ENCODE measurements at places on chromosomes 3 and 15. TPM values are rescaled to one million over a fixed set of nuclear protein-coding genes. Genes with fewer than 3 reads are reported as not detected.

GRCh38 chr3:69972672-69973071 lies 26.9 kb upstream of the SAMMSON start:
- no peak overlapping the region for H3K27ac ChIP-seq
- no peaks in the 10 kb centered on the region for H3K4me1 ChIP-seq
- DNase-seq = no peak
- H3K4me3 ChIP-seq = no peak overlapping the region
- no peaks in the 10 kb centered on the region for H3K36me3 ChIP-seq

GRCh38 chr3:23475446-23475845 lies 272.3 kb downstream of the UBE2E2 start:
- H3K27ac ChIP-seq = no peak overlapping the region
- no peaks in the 10 kb centered on the region for H3K27me3 ChIP-seq
- H3K4me1 ChIP-seq = peaks cover 25% of the 10 kb centered on the region

GRCh38 chr3:47705391-47705790 lies 76.3 kb downstream of the SMARCC1 start:
- DNase-seq = no peak
- H3K27me3 ChIP-seq = no peaks in the 10 kb centered on the region
- H3K4me3 ChIP-seq = no peak overlapping the region

GRCh38 chr3:39809995-39810595 lies 686 bp downstream of the MYRIP start:
- no peak for DNase-seq
- peak overlapping the region; percentile 52 for H3K4me3 ChIP-seq
- no peak overlapping the region for H3K27ac ChIP-seq
- peaks cover 16% of the 10 kb centered on the region for H3K4me1 ChIP-seq

DNA sequence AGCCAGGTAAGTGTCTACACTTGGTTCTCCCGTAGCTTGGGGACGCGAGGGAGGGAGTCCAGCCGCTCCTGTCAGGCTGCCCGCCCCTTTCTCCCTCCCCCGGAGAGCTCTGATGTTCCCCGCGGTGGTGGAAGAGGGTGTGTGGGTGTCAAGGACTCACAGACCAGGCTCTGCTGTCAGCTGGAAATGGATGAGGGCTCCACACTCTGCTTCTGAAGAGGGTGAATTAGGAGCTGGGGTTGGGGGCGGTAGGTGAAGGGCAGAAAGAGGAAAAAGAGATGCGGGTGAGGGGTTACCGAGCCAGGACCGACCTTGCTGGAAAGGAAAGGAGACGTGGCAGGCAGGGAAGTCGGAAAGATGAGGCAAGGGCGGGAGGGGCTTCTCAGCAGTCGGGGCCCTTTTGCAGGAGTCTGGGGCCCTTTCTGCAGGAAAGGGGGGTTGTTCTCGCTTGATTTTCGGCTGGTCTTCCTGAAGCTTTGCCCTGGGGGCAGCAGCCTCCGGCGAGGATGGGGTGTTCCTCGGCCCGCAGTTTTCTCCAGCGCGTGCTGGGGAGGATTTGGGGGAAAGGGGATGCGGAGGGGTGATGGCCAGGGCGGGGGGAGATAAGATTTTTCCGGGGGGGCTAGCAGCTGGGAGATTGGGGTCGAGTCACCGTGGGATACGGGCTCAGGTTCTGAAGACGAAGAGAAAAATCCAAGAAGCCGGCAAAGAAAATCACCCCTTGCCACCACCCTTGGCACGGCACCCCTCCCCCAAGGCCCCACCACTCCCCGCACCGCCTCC lies 602 bp upstream of the BAHD1 start:
- peak; percentile 25 for DNase-seq
- H3K27ac ChIP-seq = peak overlapping the region; percentile 24
- peaks cover 52% of the 10 kb centered on the region for H3K4me1 ChIP-seq
- peak overlapping the region; percentile 84 for H3K4me3 ChIP-seq

DNA sequence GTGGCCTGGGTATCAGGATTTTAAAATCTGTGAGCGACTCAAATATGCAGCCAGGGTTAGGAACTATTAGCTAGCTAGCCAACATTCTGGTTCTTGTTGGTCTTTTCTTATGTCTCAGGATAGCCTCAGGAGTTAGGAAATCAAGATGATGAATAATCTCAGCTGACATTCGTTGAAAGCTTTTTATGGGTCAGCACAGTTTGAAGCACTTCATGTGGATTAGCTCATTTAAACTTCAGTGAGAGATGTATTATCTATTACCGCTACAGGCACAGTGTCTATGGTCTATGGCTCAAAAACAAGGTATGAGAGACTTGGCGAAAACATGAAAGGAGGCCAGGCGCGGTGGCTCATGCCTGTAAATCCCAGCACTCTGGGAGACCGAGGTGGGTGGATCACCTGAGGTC lies 187.5 kb upstream of the THRB start:
- peaks cover 76% of the 10 kb centered on the region for H3K4me1 ChIP-seq
- no peaks in the 10 kb centered on the region for H3K36me3 ChIP-seq

- H3K4me3 ChIP-seq = no peak overlapping the region
- H3K27ac ChIP-seq = no peak overlapping the region
- H3K36me3 ChIP-seq = no peaks in the 10 kb centered on the region
- no peak for DNase-seq
- H3K4me1 ChIP-seq = peaks cover 18% of the 10 kb centered on the region
Observed at GRCh38 chr15:85754989-85755388, 39.7 kb downstream of the KLHL25 start.

DNA sequence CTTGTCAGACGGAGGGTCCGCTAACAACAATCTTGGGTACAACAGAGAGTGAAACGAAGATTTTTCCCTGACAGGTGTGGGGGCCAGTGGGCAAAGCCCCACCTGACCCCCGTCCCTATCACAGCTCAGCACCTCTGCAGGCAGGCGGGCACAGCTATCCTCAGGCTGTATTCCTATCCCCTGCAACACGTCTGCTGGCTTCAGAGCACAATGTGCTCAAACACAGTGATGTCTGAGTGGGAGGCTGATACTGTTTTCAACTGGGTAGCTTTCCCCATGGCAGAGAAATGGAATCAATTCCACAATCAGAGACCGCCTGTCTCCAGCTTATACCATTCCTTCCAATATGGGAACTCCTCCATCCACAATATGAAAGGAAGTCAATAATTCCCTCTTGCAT lies 28.0 kb downstream of the TLE3 start:
- no peaks in the 10 kb centered on the region for H3K4me1 ChIP-seq
- H3K27me3 ChIP-seq = peaks cover 1% of the 10 kb centered on the region
- H3K36me3 ChIP-seq = peaks cover 41% of the 10 kb centered on the region
- DNase-seq = no peak
- H3K4me3 ChIP-seq = no peak overlapping the region
- no peak overlapping the region for H3K27ac ChIP-seq

DNA sequence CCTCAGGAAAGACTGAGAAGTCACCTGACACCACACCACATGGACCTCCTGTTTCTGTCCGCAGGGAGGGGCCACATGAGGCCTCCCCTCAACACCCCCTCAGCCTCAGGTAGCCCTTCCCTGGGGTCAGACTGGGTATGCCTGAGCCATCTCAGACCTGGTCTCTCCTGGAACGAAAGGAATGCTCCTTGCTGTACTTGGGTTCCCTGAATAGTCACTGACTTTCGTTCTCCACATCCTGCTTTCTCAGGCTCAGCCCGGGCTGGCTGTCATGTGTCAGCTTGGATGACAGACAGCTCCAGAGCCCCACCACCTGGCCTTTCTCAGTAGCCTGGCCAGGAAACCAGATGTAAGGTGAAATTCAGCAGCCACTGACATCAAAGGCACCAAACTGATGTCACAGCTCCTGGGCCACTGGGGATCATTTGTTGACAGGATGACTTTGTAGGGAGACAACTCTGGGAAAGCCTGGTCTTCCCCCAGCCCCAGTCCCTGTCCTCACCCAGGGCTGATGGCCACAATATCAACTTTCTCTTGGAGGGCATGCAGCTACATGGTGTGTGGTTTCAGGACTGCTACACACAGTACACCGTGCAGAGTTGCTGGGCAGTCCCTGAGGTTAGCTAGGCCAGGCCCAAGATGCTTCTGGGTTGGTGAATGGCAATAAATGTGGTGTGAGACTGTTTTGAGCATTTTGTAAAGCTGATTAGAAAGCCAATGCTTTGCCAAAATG lies 141.4 kb upstream of the MRPS22 start:
- no peaks in the 10 kb centered on the region for H3K4me1 ChIP-seq
- DNase-seq = no peak
- H3K36me3 ChIP-seq = no peaks in the 10 kb centered on the region
- no peaks in the 10 kb centered on the region for H3K27me3 ChIP-seq
- H3K4me3 ChIP-seq = no peak overlapping the region

DNA sequence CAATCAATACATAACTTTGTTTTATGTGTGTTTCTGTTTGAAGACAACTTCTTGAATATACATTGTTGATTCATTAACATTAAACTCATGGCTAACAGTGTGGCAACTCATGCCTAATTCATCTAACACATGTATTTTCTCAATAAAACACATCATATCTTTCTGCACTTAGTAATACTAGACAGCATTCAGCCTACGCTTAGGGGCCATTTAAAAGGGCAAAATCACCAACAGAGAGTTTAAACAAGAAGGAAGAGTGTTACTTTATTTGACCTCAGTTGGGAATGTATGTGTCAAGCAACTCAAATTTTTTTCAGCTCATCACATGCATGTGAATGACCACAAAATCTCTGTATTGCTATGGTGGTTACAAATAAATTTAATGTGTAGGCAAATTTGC lies 128.8 kb upstream of the AADACL2 start:
- H3K4me1 ChIP-seq = no peaks in the 10 kb centered on the region
- H3K4me3 ChIP-seq = no peak overlapping the region
- no peaks in the 10 kb centered on the region for H3K36me3 ChIP-seq
- no peak for DNase-seq
- H3K27ac ChIP-seq = no peak overlapping the region

- no peaks in the 10 kb centered on the region for H3K4me1 ChIP-seq
- peaks cover under 1% of the 10 kb centered on the region for H3K36me3 ChIP-seq
- H3K27ac ChIP-seq = no peak overlapping the region
- H3K27me3 ChIP-seq = no peaks in the 10 kb centered on the region
- no peak for DNase-seq
Observed at GRCh38 chr3:104359546-104359945, 1007.2 kb upstream of the ALCAM start.

GRCh38 chr3:24588629-24589512 lies 94.2 kb upstream of the THRB start:
- H3K4me3 ChIP-seq = no peak overlapping the region
- no peak overlapping the region for H3K27ac ChIP-seq
- DNase-seq = no peak
- no peaks in the 10 kb centered on the region for H3K36me3 ChIP-seq

- H3K27ac ChIP-seq = no peak overlapping the region
- peaks cover 19% of the 10 kb centered on the region for H3K36me3 ChIP-seq
- no peak overlapping the region for H3K4me3 ChIP-seq
- no peak for DNase-seq
- peaks cover 5% of the 10 kb centered on the region for H3K27me3 ChIP-seq
Observed at GRCh38 chr3:39098473-39099000, 8.9 kb downstream of the GORASP1 start.

- H3K4me1 ChIP-seq = no peaks in the 10 kb centered on the region
- no peak for DNase-seq
- H3K36me3 ChIP-seq = no peaks in the 10 kb centered on the region
- no peak overlapping the region for H3K4me3 ChIP-seq
- H3K27ac ChIP-seq = no peak overlapping the region
Observed at GRCh38 chr15:75327491-75327890, 8.4 kb upstream of the COMMD4 start.

DNA sequence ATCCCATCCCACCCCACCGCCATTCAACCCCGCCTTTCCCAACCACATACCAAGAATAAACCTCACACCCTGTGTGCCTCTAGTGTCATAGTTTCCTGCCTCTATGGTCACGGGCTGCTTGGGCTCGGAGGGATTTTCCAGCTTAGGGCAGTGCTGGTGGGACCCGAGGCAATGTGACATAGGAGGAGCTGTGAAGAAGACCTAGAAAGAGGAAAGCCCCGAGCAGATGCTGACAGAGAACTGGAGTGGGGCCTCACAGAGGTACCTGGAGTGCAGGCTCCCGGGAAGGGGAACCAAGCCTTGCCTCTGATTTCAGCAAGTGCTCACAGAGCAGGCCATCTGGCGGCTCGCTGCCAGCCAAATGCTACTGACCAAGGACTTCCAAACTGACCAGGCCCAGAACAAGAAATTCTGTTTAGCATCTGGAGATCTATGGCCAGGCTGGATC lies 27.5 kb downstream of the BHLHE40 start:
- peak overlapping the region; percentile 98 for H3K27ac ChIP-seq
- no peaks in the 10 kb centered on the region for H3K36me3 ChIP-seq
- peak; percentile 85 for DNase-seq

GRCh38 chr3:186239321-186239720 lies 122.7 kb downstream of the DGKG start:
- peaks cover 6% of the 10 kb centered on the region for H3K27me3 ChIP-seq
- DNase-seq = no peak

DNA sequence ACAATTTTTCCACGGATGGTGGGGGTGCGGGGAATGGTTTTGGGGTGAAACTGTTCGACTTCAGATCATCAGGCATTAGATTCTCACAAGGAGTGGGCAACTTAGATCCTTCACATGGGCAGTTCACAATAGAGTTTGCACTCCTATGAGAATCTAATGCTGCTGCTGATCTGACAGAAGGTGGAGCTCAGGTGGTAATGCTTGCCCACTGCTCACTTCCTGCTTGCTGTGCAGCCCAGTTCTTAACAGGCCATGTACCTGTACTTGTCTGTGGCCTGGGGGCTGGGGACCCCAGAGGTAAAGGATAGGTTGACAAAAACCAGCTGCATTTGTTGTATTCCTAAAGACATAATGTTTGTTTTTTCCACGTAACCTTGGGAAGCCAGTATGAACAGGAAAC lies 16.0 kb downstream of the DZIP3 start:
- peaks cover 32% of the 10 kb centered on the region for H3K4me1 ChIP-seq
- DNase-seq = no peak
- H3K27me3 ChIP-seq = no peaks in the 10 kb centered on the region

DNA sequence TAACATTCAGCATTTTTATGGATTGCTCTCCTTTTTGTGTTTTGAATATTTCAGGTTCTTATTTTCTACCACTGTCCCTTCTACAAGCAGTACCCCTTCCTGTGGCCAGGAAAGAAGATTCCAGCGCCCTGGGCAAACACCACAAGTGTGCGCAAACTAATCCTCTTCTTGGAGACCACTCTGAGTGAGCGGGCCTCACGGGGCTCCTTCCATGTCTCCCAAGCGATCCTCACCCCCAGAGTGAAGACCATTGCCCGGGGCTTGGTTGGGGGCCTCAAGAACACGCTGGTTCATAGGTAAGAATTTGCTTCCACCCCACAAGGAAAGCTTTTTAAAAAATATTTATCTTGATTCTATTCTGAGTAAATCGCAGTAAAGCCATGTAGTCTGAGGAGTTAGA lies 118.7 kb upstream of the ZBED2 start:
- H3K36me3 ChIP-seq = peaks cover 4% of the 10 kb centered on the region
- peaks cover 52% of the 10 kb centered on the region for H3K4me1 ChIP-seq
- H3K27ac ChIP-seq = no peak overlapping the region
- DNase-seq = no peak
- peaks cover 2% of the 10 kb centered on the region for H3K27me3 ChIP-seq

- no peaks in the 10 kb centered on the region for H3K36me3 ChIP-seq
- no peak overlapping the region for H3K4me3 ChIP-seq
- H3K27me3 ChIP-seq = peaks cover 4% of the 10 kb centered on the region
- H3K4me1 ChIP-seq = no peaks in the 10 kb centered on the region
- no peak for DNase-seq
- no peak overlapping the region for H3K27ac ChIP-seq
Observed at GRCh38 chr15:72421484-72421883, 23.4 kb downstream of the TMEM202 start.

GRCh38 chr3:183941216-183941615 lies 56.5 kb upstream of the PARL start:
- peaks cover 51% of the 10 kb centered on the region for H3K36me3 ChIP-seq
- H3K27ac ChIP-seq = no peak overlapping the region
- H3K4me3 ChIP-seq = no peak overlapping the region
- H3K4me1 ChIP-seq = no peaks in the 10 kb centered on the region

The GRK7 gene
- polyA plus RNA-seq = 0.09 TPM

The CHRNA5 gene
- 1.4 TPM for polyA plus RNA-seq

The ERC2 gene
- not detected for polyA plus RNA-seq

The CACNA2D3 gene
- 4.6 TPM for polyA plus RNA-seq

The SMCO1 gene
- polyA plus RNA-seq = not detected

The ELL3 gene
- polyA plus RNA-seq = 1.4 TPM

The GALNT15 gene
- not detected for polyA plus RNA-seq
